ENCODE measurements at places on chromosomes 7 and 10.
A peak's percentile ranks its signal among the peaks of the same experiment; 100 is the strongest.

GRCh38 chr7:101733713-101734475 is 83.5 kb upstream of the CUX1 start:
- no peak for DNase-seq

DNA sequence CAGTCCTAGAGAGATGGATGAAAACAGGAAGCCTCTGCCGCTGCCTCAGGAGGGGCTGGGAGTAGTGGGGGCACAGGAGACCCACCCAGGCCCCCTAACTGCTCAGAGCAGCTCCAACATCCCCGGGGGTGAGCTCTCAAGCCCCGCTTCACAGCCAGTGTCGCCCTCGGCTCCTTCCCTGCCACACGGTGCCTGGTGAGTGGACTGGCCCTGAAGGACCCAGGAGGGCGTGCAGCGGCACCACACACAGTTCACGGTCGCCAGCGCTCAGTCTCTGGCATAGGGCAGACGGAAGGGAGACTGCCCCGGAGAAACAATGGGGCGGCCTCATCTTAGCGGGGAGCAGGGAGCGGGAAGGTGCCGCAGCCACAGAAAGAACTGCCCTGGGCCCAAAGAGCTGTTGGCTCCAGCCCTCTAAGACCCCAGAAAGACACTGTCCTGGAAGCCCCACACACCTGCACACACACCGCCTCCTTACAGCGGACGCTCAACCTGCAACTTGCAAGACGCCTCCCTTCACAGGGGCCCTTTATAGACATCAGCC is 1.2 kb downstream of the CLDN15 start:
- DNase-seq, result no peak

- no peak for DNase-seq
Observed at GRCh38 chr10:5498791-5499492, 428 bp downstream of the CALML5 start.

- DNase-seq, result no peak
Observed at GRCh38 chr10:57798830-57799229, 468.9 kb downstream of the IPMK start.

DNA sequence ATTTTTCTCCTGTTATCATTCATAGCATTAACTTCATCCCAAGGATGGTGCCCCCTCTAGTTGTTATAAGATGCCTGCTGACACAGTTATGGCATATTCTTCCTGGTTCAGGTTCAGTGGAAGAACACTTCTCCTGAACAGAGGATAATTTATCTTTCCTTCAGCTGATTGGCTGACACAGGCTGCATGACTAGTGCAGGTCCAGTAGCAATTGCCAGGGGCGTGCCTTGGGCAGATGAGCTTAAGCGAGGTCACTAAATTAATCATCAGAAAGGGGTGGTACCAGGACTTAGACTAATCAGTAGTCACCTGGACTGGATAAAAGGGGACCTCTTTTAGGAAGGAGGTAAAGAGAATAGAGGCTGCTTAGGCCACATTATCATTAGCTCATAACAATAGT is 42.3 kb downstream of the BZW2 start:
- no peak for DNase-seq

DNA sequence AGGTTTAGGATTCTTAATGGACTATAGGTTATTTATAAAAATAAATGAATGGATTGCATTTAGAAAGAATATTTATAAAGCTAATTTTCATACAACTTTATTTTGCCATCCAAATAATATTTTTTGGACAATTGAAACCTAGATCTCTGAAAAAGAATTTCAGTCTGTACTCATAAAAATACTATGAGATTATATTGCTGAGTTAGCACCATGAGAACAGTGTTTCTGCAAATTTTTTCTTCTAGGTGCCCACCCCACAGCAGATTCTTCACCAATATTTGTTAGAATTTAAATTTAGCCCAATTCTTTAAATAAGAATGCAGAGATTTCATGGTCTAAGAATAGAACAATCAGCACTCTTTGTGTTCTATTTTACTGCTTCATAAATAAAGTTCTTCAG is 85.6 kb upstream of the TEX47 start:
- DNase-seq, result no peak

- DNase-seq, result no peak
Observed at GRCh38 chr7:79548727-79549126, 95.3 kb upstream of the MAGI2 start.

DNA sequence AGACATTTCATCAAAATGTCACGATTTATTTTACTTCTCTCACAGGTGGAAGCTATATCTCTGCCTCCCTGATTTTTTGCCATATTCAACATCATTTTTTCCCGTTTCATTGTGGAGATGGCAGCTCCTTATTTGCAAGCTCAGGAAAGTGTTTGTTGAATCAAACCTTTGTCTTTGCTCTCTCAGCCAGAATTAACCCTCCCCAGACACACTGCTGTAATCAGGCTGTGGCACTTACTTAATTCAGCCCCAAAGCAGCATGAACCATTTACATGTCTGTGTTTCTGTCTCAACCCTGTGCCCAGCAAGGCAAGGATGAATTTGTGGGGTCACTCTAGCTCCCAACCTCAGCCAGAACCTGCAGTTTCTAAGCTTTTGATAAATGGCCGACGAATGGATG is 397.2 kb downstream of the TCERG1L start:
- no peak for DNase-seq

DNA sequence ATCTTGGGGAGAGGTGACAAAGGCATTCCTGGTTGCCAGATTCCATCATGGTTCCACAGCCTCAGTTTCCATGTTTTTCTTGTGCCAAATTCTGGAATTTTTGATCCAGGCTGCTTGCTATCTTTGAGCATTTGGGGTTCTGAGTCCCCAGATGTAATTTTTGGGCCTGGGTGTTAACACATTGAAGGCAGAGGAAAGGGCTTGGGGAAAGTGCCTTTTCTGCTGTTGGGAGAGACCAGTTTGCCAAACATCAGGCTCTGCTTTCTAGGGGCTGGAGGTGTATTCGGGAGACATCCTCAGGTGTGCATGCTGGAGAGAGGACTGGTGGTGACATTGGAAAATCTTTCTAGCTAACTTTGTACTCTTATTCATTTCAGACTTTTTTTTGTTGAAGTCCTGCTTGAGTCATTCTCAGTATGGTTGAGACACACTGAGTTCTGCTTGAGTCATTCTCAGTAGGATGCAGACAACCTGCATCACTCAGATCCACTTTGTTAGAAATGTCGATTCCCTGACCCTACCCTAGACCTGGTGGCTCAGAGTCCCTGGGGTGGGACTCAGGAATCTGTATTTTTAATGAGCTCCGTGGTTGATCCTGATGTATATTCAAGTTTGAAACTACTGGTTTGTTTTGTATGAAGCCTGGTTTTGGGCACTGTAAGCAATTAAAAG is 101.0 kb downstream of the LRMDA start:
- no peak for DNase-seq

GRCh38 chr10:1957057-1957456 is 219.7 kb upstream of the ADARB2 start:
- DNase-seq, result no peak

- no peak for DNase-seq
Observed at GRCh38 chr10:61342858-61343572, 110.2 kb downstream of the TMEM26 start.

DNA sequence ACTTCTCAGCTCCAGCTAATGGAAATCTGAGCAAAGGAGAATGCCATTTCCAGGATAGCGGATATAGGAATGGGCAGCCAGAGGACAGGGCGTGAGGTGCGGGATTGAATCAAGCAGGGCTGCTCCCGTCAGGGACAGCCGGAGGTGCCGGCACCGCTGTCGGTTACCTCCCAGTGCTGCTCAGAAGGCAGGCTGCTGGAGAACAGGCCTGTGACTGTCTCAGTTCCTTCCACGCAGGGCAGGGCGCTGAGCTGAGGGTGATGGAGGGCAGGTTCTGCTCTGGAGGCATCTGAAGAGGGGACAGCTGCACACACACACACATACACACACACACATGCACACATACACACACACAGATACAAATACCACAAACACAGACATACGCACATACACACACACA is 111.1 kb downstream of the DOCK1 start:
- no peak for DNase-seq

GRCh38 chr10:126094537-126094936 is 198.2 kb downstream of the FANK1 start:
- DNase-seq, result no peak

DNA sequence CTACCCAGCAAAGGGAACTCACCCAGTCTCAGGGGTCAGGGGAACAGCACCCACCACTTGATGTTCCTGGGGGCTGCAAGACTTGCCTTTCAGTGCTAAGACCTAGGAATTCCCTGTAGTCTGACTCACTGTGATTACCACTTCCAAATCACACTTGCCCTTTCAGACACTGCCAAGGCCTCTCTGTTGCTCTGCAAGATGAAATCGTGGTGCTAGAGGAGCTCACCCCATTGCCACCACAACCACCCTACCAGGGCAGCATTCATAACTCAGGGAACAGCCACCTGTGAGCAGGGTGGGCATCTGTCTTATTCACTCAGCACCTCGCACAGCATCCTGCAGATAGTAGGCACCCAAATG is 36.5 kb downstream of the XPNPEP1 start:
- no peak for DNase-seq

- no peak for DNase-seq
Observed at GRCh38 chr7:80733333-80733915, 95.0 kb downstream of the CD36 start.

DNA sequence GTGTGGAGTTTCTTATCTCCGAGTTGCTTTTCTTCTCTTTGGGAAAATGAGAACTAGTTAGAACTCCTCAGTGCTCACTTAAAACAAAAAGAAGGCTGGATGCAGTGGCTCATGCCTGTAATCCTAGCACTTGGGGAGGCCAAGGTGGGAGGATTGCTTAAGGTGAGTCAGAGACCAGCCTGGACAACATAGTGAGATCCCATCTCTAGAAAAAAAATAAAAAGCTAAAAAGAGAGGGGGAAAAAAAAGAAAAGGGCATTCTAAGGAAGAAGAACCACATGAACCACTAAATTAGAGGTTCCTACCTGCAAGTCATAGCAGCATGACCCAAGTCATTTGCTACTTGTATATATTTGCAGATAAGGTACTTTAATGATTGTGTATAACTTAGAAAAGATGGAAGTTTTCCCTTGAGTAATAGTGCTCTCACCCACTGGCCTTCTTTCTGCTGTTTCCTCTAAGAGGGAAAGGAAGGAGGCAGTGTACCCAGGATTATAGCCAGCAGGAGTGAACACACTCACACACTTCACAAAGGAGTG is 87.8 kb downstream of the CCDC71L start:
- DNase-seq, result no peak

DNA sequence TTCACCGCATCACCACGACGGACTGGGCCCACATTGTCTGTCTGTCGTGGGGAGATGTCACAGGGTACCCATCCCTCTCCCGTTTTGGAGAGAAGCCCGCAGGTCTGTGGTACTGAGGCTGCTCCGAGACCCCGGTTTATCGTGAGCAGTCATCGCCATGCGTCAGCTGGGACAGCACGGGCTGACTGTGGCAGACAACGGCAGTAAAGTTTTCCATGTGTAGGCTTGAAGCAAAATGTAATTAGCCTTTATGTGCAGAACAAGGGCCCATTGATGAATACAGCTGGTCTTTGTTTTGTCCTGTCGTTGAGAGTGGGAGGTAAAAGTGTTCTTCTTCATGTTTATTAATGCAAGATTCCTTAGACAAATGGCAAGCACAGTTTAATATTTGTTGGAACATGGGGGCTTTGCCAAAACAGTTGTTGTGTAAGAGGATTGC is 167.4 kb upstream of the SH2B2 start:
- no peak for DNase-seq

GRCh38 chr10:11444155-11444530 is 167.3 kb downstream of the USP6NL start:
- no peak for DNase-seq

GRCh38 chr7:110719741-110720140 is 371.2 kb upstream of the LRRN3 start:
- DNase-seq, result no peak

- DNase-seq, result peak; percentile 33
Observed at GRCh38 chr10:14478604-14479003, 147.9 kb upstream of the FRMD4A start.

DNA sequence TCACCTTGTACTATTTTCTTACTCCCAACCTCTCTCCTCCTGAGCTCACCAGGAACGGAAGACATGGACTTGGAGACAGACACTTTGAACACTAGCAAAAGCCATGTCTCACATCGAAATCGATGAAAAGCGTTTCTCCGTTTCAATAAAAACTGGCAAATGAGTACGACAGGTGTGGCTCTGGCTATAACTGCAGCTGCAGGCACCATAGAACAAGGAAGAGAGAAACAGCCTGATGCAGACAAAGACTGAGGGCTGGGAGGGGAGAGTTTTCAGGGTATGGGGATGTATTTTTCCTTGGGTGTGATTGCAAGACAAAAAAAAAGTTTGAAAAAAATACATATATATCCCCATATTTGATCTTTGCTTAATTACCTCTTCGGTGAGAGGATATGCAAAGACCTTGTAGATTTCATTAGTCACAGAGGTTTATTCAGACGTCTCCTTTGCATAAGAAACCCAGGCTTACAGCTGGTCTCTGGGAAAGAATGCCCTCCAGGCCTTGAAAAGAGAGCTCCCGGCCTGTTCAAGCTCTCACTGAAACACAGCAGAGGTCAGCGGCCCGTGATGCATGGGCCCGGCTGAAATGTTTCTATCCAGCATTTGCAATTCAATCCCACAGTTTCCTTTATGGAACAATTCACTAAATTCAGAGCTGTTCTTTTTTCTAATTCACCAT is 63.1 kb downstream of the TLL2 start:
- no peak for DNase-seq

DNA sequence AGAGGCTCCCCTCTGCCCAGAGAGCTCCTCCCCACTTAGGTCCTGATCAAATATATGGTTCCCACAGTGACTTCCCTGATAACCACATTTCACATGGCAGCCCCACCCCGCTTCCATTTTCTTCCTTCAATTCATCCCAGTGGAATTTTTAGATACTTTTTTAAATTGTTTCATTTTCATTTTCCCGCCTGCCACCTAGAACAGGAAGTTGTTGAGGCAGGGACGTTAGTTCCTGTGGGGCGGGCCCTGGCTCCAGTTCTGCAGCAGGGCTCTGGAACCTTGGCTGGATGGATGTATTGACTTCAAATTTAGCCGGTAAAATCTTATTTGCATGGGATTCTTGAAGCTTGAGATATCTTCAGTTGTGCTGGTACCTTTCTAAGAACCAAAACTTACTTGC is 226.6 kb downstream of the PAXIP1 start:
- DNase-seq, result no peak

- DNase-seq, result no peak
Observed at GRCh38 chr7:158048569-158048968, 539.1 kb downstream of the PTPRN2 start.

DNA sequence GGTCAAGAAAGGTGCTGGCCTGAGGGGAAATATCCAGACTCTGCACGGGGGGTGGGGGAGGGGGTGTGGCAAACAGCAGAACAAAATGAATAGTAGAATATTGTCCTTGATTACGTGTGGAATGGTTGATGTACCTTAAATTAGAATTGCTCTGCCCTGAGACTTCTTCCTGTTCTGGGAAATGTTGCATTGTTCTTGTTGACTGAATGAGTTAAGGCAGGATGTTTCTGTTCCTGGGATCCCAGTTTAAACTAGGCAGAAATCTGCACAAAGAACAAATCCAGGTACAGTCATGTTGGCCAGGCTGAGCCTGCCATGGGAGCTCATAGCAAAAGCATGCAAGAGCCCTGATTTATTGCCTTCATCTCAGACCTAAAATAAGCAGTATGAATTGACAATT is 558.7 kb upstream of the VSTM2A start:
- no peak for DNase-seq
